ENCODE measurements at places on chromosomes 1 and 21. TPM values are rescaled to one million over a fixed set of nuclear protein-coding genes. Genes with fewer than 3 reads are reported as not detected.

Gene TMEM125
- 59.8 TPM for total RNA-seq

Gene FAM131C
- total RNA-seq: 0.21 TPM

Gene EDARADD
- 0.27 TPM for total RNA-seq

Gene SUSD4
- total RNA-seq: 0.15 TPM

Gene MTHFR
- total RNA-seq: 30.4 TPM

Gene C1orf35
- total RNA-seq: 26.4 TPM

Gene LCE1B
- total RNA-seq: not detected

Gene PRDX6
- total RNA-seq: 637 TPM

Gene HPDL
- 29.3 TPM for total RNA-seq

Gene SDCCAG8
- total RNA-seq: 18.4 TPM

Gene FCRL1
- total RNA-seq: 0.07 TPM

Gene TIAM1
- 5.7 TPM for total RNA-seq

Gene LCE1C
- total RNA-seq: not detected

Gene ORC1
- 4.9 TPM for total RNA-seq

Gene TGFB2
- 0.27 TPM for total RNA-seq

Gene MEX3A
- 3.7 TPM for total RNA-seq

Gene KRTAP19-3
- not detected for total RNA-seq

Gene IGSF21
- total RNA-seq: 0.40 TPM

Gene PRAMEF20
- total RNA-seq: not detected

Gene CD84
- total RNA-seq: 1.3 TPM

Gene TTC22
- total RNA-seq: 80.6 TPM

All from colonic mucosa (tissue), 4 donors.